ENCODE measurements at places on chromosomes 16 and 17.
A peak's percentile ranks its signal among the peaks of the same experiment; 100 is the strongest.

DNA sequence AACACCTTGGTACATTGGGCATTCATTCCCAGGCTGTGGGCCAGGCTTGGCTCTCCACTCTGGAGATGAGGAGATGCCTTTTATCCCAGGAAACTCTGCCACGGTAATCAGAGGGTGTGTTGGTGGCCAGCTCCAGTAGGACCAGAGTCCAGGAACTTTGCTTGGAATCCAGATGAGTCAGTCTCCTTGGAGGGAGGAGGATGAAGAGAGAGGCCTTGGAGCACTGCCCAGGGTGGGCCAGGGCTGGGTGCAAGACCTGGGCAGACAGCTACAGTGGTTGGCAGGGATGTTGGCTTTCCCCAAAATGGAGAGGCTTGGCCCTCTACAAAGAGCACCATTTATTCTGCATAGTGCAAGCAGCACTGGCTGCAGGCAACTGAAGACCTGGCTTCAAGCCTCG is 209.0 kb downstream of the RGS9 start:
- no peak for DNase-seq

GRCh38 chr17:51085150-51085805 is 35.4 kb downstream of the SPAG9 start:
- DNase-seq = no peak

- DNase-seq = peak; percentile 69
Observed at GRCh38 chr17:42618442-42619150, 9.1 kb downstream of the TUBG1 start.

DNA sequence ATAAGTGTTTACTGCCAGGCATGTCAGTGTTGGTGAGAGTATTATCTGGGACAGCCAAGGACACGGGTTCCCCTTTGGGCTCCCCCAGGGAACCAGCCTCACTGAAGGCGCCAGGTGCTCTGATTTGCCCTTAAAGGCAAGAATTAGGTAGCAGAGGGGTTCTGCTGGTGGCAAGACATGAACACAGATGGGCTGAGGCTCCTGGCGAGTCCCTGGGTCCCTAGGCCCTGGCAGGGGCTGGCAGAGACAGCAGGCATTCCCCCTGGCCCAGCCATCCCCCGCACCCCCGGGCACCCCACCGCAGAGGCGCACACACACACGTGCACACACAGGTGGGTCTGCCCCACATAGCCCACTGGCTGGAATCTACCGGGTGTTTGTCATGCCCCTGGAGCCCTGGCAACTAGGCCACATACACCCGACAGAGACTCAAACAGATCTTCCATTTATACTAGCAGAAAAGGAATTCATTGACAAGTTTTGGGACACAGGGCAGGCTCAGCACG is 153.3 kb downstream of the C16orf78 start:
- no peak for DNase-seq
